ENCODE measurements at places on chromosomes 3 and 15.

DNA sequence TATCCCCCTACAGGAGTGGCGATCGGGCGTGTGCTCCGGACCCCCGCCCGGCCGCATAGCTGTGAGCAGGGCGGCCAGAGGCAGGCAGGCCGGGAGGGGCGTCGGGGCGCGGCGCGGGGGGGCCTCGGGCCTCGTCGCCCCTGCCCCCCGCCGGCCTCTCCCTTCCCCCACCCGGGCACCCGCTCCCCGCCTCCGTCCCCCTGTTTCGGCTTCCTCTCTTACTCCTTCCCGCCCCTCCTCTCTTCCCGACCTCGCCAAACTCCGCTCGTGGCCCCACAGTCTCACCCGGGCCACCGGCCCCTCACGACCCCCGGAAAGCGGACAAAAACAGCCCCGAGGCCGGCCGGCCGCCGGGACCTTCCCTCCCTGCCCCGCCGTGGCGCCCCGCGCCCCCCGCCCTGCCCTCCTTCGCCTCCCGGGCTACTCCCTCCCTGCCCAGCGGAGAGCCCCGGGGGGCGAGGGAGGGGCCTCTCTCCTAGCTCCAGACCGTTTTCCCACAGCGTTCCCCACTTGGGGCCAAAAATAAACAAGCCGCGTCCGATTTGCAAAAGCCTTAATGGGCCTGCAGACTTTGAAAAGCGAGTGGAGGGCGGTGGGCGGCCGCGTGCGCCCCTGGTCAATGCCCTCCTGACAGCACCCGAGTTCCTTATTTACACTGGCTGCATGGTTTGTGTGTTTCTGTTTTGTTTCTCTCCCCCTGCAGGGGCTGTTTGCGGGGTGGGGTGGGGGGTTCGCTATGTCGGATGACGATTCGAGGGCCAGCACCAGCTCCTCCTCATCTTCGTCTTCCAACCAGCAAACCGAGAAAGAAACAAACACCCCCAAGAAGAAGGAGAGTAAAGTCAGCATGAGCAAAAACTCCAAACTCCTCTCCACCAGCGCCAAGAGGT, 1.0 kb downstream of the UBE2E1 start:
- DNase-seq: no peak

- no peak for DNase-seq
Observed at GRCh38 chr15:65827065-65827464, 35.0 kb upstream of the DENND4A start.

- DNase-seq: no peak
Observed at GRCh38 chr3:84724877-84725276, 233.9 kb upstream of the CADM2 start.

- DNase-seq: no peak
Observed at GRCh38 chr3:43236008-43236407, 50.3 kb upstream of the SNRK start.

GRCh38 chr3:23696842-23697241, 108.9 kb upstream of the UBE2E1 start:
- no peak for DNase-seq

DNA sequence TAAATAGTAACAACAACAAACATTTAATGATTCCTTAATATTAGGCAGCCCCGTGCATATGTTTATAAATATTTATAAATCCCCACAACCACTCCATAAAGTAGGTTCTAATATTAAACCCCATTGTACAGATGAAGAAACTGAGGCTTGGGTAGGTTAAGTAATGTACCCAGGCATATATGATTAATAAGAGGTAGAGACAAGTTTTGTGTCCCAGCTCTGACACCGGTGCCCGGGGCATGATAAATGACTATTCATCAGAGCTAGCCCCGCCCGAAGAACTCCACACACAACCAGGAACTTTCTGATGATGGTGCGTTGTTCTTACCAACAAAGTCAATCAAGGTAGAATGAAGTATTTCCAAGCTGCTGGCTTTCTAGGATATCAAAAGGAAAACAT, 19.4 kb downstream of the CDCP1 start:
- DNase-seq: no peak

DNA sequence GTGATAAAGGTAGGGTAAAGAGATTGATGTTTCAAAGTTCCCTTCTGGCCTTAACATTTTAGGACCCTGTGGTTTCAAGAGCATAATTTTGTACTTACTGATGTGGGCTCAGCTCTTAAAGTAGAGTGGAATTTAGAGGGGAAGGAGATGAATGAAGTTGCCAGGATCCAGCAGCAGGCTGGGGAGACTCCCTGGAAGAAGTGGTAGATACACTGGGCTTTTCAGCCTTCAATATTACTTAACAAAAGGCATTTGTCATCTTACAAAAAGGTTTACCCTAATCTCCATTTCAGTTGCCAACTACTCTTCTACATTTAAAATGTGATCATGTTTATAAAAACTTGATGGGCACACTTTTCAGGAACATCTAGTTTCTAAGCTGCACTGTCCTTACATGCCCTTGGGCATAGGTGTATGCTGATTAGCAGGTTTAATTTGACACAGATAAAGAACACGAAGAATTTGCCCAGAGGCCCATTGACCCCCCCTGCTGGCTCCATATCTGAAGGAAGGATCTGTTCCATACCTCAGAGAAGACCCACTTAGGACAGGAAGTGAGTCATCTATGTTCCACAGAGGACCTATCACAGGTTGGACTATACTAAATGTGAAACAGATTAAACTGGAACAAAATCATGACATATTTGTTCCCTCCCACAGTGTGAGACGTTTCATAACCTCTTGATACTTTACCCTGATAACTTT, 93.0 kb upstream of the LPP start:
- peak; percentile 15 for DNase-seq

GRCh38 chr3:65597226-65597951, 441.3 kb downstream of the MAGI1 start:
- DNase-seq: peak; percentile 17

DNA sequence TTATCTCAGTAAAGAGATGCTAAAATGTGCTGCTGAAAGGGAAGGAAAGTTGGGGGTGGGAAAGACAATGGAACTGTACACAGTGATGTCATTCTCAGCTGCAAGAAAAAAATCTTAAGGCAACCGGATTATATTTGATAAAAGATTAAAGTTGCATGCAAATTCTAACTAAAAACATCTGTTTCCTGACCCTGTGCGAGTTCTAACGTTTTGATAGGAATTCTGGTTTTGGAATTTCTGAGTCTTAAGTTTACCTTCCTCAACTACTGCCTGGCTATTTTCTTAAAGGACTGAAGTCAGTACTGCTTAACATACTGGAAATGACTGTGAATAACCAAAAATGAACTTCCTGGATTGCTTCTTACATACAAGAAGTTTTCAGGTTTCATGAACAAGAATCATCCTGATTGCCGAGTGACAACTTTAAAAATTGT, 115.5 kb downstream of the SLC25A26 start:
- DNase-seq: no peak

GRCh38 chr3:48187579-48188265, 495 bp downstream of the CDC25A start:
- no peak for DNase-seq

- no peak for DNase-seq
Observed at GRCh38 chr3:127336101-127336500, 48.3 kb upstream of the PRR20G start.

DNA sequence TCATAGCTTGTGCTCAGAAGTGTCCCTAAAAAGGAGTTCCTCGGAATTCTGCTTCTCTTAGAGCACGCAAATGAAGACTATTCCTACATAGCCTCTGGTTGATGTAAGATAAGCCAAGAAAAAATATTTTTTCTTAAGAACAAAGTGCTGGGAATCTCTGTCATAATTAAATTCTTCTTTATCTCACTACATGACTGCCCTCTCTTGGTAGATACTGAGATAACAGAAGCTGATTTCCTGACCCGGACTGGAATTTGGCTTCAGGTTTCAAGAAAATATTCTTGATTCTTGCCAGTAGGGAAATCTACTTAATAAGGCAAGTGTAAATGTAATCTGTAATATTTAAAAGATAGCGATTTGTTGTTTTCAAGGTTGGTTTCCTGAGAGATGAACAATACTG, 31.3 kb upstream of the SETMAR start:
- no peak for DNase-seq

DNA sequence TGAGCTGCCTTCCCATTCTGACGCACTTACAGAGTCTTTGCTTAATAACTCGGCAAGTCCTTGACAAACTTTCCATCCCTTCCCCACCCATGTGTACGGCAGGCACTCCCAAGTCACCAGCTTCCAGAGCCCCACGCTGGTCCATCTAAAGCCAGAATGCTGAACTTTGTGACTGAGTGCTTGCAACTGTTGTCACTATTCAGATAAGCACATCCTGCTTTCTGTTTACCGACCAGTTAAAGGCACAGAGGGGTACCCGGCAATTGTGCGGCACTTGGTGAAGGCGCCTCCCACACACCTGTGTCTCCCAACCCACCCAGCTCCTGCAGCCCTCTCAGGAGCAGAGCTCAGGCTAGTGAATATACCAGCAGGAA, 430.6 kb downstream of the FOXP1 start:
- DNase-seq: peak; percentile 56

DNA sequence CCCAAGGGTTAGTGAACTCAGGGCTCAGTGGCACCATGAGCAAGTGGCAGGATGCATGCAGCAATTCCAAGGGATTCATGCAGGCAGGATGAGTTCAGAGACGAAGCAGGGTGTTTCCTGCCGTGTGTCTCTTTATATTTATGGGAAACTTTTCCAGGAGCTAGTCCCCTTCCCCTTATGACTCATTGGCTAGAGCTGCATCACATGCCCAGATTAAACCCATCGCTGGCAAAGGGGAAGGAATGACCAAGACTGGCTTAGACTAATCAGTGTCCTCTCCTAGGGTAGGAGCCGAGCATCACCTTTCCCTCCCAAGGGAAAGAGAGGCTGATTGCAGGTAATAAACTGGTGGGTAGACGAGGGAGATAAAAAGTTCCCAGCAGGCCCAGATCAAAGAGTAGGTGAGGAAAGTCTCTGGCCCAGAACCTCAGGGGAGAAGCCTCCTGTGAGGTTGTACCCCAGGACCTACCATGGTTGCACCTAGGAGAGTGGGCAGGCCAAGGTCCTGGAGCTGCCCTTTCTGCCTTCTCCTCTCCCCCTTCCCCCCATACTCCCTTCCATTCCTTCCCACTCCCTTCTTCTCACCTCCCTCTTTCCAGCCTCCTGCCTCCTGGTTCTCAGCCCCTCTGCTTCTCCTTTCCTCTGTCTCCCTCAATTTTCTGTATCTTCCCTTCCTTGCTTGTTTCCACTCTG, 67.8 kb upstream of the ITGA11 start:
- no peak for DNase-seq

GRCh38 chr15:78906316-78906620, 33.6 kb downstream of the MORF4L1 start:
- no peak for DNase-seq

DNA sequence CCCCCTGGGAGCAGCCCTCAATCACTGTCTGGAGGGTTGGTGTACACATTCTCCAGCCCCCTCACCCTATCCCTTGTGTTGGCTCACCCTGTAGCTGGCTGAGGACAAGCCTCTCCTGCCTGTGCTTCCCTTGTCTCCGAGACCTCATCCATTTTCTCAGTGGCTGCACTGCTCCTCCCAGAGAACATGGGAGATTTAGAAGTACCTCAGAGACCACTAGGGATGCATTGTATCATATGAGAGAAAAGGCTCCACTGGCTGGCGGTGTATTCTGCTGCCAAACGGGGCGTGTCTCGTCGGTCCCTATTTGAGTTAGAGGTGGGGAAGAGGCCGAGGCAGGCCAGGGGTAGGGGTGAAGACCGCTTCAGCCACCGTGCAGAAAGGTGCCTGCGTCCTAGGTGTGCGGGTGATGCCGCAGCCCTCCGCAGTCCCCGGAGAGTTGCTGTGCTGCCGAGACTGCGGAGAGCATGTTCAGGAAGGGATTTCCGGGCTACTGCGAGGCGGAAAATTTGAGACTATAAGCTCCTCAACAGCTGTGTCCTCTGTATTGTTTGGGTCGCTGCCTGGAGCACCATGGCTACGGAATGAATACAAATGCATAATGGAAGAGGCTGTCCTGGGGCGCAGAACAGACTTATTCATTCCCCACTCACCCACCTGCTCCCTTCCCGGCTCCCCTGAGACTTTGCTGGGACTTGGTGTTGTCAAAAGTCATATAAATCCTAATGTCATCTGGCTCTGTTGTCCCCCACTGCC, 43.8 kb downstream of the SPSB4 start:
- peak; percentile 29 for DNase-seq

- no peak for DNase-seq
Observed at GRCh38 chr3:152839511-152839910, 4.6 kb downstream of the P2RY1 start.

DNA sequence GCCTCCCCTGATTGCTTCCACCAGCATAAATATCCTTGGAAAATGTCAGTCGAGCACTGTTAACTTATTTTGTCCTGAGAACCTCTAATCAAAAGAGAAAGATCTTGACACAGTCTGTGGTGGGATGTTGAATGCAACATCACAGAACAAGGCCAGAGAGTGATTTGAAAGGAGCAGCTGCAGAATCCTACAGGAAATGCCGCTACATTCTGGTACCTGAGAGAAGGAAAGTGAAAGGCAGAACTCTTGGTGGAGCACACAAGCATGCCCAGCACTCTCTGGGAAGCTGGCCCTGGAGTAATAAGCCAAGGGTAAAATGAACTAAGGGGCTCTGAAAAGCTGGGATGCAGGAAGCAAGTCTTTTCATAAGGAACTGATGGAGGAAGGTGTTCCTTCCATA, 75.8 kb downstream of the CBLB start:
- no peak for DNase-seq

GRCh38 chr3:46130631-46131310, 77.3 kb downstream of the CCR1 start:
- no peak for DNase-seq

DNA sequence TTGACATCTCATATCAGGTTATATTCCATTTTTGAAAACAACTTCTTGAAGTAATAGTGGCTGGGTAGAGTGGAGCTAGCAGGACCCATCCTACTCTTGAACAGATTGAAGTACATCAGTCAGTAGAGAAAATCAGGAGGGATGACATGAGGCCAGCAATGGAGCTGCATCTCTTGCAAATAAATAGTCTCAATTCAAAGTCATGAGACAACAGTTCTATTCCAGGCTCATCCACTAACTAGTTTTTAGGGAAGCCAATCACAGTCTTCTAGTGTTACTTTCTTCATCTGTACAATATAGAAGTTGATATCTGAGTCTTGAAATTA, 477.2 kb downstream of the RBMS3 start:
- DNase-seq: no peak

DNA sequence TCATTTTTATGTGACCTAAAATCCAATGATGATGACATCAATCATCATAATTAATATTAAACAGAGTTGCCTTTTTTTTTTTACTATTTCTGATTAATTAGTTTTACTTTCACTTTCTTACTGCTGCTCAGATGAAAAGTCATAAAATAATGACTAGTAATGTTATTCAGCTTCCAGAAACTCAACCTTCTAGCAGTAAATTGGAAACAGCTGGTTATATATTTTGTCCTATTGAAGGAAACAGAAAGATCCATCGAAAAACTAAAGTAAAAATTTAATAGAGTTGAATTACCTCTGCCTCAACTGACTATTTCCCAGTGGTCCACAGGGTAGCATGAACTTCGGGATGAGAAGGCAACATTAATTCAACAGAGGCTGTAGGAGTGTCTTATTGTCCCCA, 107.1 kb upstream of the PTX3 start:
- DNase-seq: no peak

- no peak for DNase-seq
Observed at GRCh38 chr15:74213858-74214284, 11.3 kb upstream of the STRA6 start.
